Body of pancreas (tissue), 4 donors: ENCODE measurements at places on chromosomes 16 and 17. TPM values are rescaled to one million over a fixed set of nuclear protein-coding genes. Genes with fewer than 3 reads are reported as not detected.

SYCE1L gene
- not detected for total RNA-seq

GRCh38 chr16:85978291-85978775 lies 79.4 kb downstream of the IRF8 start:
- H3K4me3 ChIP-seq = no peak overlapping the region
- DNase-seq = no peak
- H3K27ac ChIP-seq = no peak overlapping the region
- H3K36me3 ChIP-seq = no peaks in the 10 kb centered on the region

DNA sequence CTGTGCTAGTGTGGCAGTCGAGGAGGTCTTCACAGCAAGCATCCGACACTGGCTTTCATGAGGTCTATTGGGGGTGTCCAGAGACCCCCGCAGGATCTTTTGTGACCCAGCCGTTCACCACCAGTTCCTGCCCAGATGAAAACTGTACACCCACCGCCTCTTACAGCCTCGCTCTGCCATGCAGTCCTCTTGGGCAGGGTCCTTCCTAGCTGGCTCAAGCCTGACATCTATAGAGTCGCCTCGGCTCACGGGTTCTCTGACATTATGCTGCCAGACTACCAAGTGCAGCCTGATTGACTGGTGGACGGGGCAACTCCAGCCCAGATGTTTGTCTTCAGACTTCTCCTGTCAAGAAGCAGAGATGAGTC lies 14.6 kb upstream of the CLEC10A start:
- no peak for DNase-seq
- no peaks in the 10 kb centered on the region for H3K4me1 ChIP-seq
- no peaks in the 10 kb centered on the region for H3K36me3 ChIP-seq
- no peaks in the 10 kb centered on the region for H3K27me3 ChIP-seq

DNA sequence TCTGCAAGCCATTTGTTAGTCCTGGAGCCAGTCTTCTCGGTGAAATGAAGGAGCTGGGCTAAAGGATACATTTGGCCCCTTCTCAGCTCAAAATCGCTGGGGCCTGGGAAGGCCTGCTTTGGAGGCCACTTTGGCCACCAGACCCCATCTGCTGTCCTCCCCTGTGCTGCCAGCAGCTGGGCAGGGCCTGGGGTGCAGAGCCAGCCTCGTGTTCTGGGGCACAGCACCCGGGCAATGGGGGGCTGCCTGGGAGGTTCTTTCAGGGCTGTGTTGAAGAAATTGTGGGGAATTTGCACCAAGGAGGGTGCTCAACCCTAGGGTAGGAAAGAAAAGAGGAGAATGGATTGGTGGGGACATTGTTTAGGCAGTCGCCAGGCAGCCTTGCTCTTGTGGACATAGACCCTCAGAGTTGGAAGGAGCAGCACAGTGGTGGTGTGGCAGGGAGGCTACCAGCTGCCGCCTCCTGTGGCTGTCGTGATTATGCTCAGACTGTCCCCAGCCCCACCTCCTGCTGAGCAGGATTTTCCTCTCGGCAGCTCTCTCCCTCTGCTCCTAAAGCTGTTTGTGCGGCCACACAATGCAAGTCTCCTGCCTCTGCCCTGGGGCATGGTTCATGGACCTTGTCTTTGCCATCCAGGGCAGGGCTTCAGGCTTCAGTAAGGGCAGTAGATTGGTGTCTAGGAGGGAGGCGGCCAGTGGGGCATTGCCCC lies 174.8 kb downstream of the NTN1 start:
- no peaks in the 10 kb centered on the region for H3K27me3 ChIP-seq
- H3K27ac ChIP-seq = no peak overlapping the region
- no peaks in the 10 kb centered on the region for H3K36me3 ChIP-seq
- no peak for DNase-seq
- H3K4me3 ChIP-seq = no peak overlapping the region
- peaks cover 4% of the 10 kb centered on the region for H3K4me1 ChIP-seq

- DNase-seq = no peak
- H3K4me1 ChIP-seq = peaks cover 4% of the 10 kb centered on the region
- H3K27me3 ChIP-seq = no peaks in the 10 kb centered on the region
- H3K4me3 ChIP-seq = no peak overlapping the region
- H3K27ac ChIP-seq = no peak overlapping the region
- H3K36me3 ChIP-seq = no peaks in the 10 kb centered on the region
Observed at GRCh38 chr17:72967977-72968585, 124.4 kb downstream of the SLC39A11 start.

- H3K4me3 ChIP-seq = no peak overlapping the region
- peaks cover 5% of the 10 kb centered on the region for H3K4me1 ChIP-seq
- DNase-seq = no peak
- H3K27ac ChIP-seq = no peak overlapping the region
Observed at GRCh38 chr17:45345554-45346215, 28.9 kb upstream of the MAP3K14 start.

- H3K27ac ChIP-seq = no peak overlapping the region
- DNase-seq = no peak
- no peaks in the 10 kb centered on the region for H3K4me1 ChIP-seq
- H3K27me3 ChIP-seq = peaks cover 6% of the 10 kb centered on the region
- H3K4me3 ChIP-seq = no peak overlapping the region
Observed at GRCh38 chr16:30473231-30474073, 910 bp downstream of the ITGAL start.

EPN3 gene
- 11.9 TPM for total RNA-seq

DNA sequence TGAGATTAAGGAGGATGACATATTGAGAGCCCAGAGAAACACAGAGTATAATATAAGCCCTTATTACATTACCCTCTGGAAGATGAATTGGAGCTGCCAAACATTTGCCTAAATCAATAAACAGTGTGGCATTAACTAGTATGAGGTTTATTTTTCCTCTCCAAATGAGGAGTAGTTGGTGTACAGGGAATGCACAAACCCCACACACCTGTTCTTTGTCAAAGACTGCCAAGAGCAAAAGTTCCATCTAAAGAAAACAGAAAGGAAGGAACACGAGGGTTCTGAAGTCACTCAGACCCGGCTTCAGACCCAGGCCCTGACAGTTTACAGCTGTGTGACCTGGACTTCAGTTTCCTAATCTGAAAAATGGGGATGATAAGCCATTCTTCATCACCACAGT lies 138.1 kb downstream of the SHISA9 start:
- H3K4me3 ChIP-seq = no peak overlapping the region
- no peaks in the 10 kb centered on the region for H3K4me1 ChIP-seq
- H3K27me3 ChIP-seq = no peaks in the 10 kb centered on the region
- no peak for DNase-seq
- H3K27ac ChIP-seq = no peak overlapping the region

- peak overlapping the region; percentile 94 for H3K4me3 ChIP-seq
- no peaks in the 10 kb centered on the region for H3K36me3 ChIP-seq
- H3K27me3 ChIP-seq = no peaks in the 10 kb centered on the region
- H3K4me1 ChIP-seq = peaks cover 60% of the 10 kb centered on the region
Observed at GRCh38 chr17:65559804-65560627, 1.4 kb downstream of the AXIN2 start.

HBA1 gene
- total RNA-seq = not detected

GRCh38 chr16:2490190-2491105 lies 15.5 kb downstream of the TBC1D24 start:
- no peak overlapping the region for H3K27ac ChIP-seq
- H3K27me3 ChIP-seq = no peaks in the 10 kb centered on the region
- no peaks in the 10 kb centered on the region for H3K36me3 ChIP-seq
- H3K4me1 ChIP-seq = peaks cover 38% of the 10 kb centered on the region

GRCh38 chr17:77419547-77420094 lies 278.9 kb downstream of the SEC14L1 start:
- H3K27ac ChIP-seq = no peak overlapping the region
- no peak overlapping the region for H3K4me3 ChIP-seq
- H3K27me3 ChIP-seq = no peaks in the 10 kb centered on the region
- peaks cover 46% of the 10 kb centered on the region for H3K4me1 ChIP-seq
- no peaks in the 10 kb centered on the region for H3K36me3 ChIP-seq
- DNase-seq = no peak

DNA sequence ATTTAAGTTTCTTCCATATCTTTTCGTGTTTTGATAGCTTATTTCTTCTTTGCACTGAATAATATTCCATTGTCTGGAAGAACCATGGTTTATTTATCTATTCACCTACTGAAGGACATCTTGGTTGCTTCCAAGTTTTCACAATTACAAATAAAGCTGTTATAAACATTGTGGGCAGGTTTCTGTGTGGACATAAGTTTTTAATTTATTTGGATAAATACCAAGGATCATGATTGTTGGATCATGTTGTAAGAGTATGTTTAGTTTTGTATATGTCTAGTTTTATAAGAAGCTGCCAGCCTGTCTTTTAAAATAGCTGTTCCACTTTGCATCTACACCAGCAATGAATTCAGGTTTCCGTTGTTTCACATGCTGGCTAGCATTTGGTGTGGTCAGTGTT lies 339.4 kb downstream of the CDH11 start:
- no peak overlapping the region for H3K4me3 ChIP-seq
- no peaks in the 10 kb centered on the region for H3K36me3 ChIP-seq
- H3K4me1 ChIP-seq = no peaks in the 10 kb centered on the region
- no peak overlapping the region for H3K27ac ChIP-seq

- no peaks in the 10 kb centered on the region for H3K36me3 ChIP-seq
- no peak overlapping the region for H3K27ac ChIP-seq
- no peak for DNase-seq
Observed at GRCh38 chr16:64540434-64540833, 581.4 kb downstream of the CDH11 start.

DNA sequence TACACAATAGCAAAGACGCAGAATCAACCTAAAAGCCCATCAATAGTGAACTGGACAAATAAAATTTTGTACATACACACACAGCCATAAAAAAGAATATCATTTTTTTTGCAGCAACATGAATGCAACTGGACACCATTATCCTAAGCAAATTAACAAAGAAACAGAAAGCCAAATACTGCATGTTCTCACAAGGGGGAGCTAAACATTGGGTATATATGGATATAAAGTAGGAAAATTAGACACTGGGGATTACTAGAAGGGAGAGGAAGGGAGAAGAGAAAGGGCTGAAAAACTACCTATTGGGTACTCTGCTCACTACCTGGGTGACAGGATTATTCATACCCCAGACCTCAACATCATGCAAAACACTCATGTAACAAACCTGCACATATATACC lies 28.2 kb downstream of the ADAMTS18 start:
- H3K4me1 ChIP-seq = no peaks in the 10 kb centered on the region
- no peak overlapping the region for H3K27ac ChIP-seq
- no peak overlapping the region for H3K4me3 ChIP-seq
- H3K36me3 ChIP-seq = no peaks in the 10 kb centered on the region

- no peaks in the 10 kb centered on the region for H3K4me1 ChIP-seq
- H3K27me3 ChIP-seq = no peaks in the 10 kb centered on the region
- no peak overlapping the region for H3K4me3 ChIP-seq
- DNase-seq = no peak
- H3K27ac ChIP-seq = no peak overlapping the region
Observed at GRCh38 chr17:4161192-4161966, 18.4 kb downstream of the CYB5D2 start.

DNA sequence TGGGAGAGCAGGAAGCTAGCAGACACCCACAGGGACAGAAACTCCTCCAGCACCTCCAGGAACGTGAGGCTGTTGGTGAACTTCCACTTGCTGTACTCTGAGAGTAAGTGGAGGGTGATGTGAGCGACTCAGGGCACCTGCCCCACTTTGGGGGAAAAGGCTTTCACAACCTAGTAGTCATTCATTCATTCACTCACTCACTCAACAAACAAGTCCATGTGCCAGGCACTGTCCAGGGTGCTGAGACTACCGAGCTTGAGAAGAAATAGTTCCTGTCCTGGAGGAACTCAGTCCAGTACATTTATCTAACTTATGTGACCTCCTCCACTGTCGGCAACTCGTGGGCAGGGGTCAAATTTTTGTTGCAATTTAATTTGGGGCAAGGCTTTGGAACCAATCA lies 26.6 kb downstream of the LGALS9 start:
- H3K4me3 ChIP-seq = no peak overlapping the region
- H3K36me3 ChIP-seq = no peaks in the 10 kb centered on the region
- DNase-seq = no peak
- H3K27me3 ChIP-seq = no peaks in the 10 kb centered on the region
- no peaks in the 10 kb centered on the region for H3K4me1 ChIP-seq

LGALS9 gene
- total RNA-seq = 21.3 TPM

DNA sequence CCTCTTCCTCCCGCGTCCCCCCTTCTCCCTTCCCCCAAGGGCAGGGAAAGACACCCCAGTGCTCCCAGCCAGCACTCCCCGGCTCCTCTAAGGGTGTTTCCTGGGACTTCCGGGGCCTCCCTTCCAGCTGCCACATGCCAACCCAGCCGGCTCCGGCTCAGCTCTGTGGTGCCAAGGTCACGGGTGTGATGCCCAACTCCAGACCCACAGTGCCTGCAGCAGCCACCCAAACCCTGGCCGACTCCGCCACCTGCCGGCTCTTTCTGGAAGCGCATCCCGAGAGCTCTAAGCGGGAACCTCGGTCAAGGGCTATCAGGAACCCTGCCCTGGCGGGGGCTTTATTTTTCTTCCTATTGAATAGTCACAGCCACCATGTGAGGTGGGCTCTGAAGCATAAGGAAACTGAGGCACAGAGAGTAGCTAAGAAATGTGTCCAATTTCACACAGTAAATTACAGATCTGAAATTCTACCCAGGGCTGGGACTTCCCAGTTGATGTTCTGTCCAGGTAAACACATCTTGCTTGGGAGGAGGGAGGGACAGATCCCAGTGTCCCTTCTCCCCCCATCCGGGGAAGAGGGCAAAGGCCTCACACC lies 3.3 kb upstream of the PPP1R1B start:
- H3K4me1 ChIP-seq = peaks cover 54% of the 10 kb centered on the region
- H3K36me3 ChIP-seq = no peaks in the 10 kb centered on the region
- H3K4me3 ChIP-seq = no peak overlapping the region
- peak overlapping the region; percentile 36 for H3K27ac ChIP-seq

DNA sequence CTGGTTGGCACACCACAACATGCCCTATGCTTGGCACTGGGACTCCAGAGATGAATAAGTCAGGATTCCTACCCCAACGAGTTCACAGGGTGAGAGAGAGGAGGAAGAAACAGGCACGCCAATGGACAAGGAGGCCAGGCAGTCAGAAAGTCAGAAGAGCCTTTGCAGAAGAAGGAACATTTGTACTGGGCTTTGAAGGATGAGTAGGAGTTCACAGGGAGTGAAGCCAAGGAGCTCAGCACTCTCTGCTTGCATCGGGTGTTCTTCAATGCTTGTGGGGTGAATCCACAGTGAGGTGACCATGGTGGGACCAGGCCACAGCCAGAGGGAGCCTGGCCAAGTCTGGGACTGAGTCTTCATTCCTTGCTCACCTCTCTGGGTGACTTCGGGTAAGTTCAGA lies 47.5 kb downstream of the AIPL1 start:
- H3K4me3 ChIP-seq = no peak overlapping the region
- H3K27me3 ChIP-seq = no peaks in the 10 kb centered on the region
- DNase-seq = no peak
- no peak overlapping the region for H3K27ac ChIP-seq
- no peaks in the 10 kb centered on the region for H3K36me3 ChIP-seq

- H3K27ac ChIP-seq = no peak overlapping the region
- no peaks in the 10 kb centered on the region for H3K36me3 ChIP-seq
- no peak overlapping the region for H3K4me3 ChIP-seq
- no peaks in the 10 kb centered on the region for H3K4me1 ChIP-seq
- no peak for DNase-seq
- H3K27me3 ChIP-seq = no peaks in the 10 kb centered on the region
Observed at GRCh38 chr17:19755821-19756510, 7.9 kb upstream of the ALDH3A1 start.

CACNA1G gene
- total RNA-seq = 0.33 TPM
